ENCODE measurements at places on chromosomes 1 and 21.

GRCh38 chr1:170711682-170712081 is 47.8 kb downstream of the PRRX1 start:
- no peak for DNase-seq

GRCh38 chr1:224387943-224388342 is 31.3 kb downstream of the CNIH4 start:
- DNase-seq = no peak

DNA sequence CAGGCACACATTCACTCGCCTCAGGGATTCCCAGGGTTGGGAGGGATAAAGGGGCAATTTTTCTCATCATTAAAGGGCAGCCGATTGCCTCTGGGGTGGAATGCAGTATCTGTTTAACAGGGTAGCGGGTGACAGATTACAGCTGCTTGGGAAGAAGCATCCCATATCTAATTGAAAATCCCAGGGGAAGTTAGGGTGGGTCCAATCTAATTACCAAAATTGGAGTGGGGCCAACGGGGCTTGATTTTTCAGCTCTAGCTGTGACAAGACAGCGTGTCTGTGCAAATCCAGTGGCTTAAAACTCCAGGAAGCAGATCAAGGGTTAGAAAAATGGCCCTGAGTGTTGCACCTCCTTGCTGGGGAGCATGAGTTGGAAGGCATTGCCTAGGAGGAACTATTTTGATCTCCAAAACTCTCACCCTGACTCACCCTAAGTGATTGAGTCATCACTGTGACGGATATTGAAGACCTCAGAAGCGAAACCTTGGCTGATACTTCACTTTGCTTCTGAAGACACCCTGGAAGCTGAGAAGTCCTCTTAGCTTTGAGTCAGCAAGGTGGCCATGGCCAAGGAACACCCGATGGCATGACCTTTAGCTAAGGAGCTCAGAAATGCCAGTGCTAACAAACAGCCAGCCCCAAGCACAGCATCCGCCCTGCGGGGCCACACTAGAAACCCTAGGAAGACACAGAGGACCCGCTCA is 46.0 kb downstream of the GRHL3 start:
- no peak for DNase-seq

DNA sequence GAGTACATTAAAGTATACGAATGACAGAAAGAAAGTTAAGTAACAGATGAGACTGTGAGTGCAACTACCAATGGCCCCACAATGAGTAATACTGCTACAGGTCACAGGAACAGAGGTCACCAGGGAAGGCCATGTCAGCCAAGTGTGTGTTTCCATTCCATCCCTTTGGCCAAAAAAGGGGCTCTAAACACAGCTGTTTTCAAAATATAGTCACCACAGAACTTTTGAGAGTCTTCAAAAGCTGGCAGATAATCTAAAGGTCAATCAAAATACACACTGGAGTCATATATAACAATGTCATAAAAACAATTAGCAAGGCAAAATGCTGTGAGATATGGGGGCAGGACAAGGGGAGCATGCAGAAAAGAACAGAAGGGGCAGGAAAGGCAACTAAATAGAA is 10.2 kb downstream of the USP24 start:
- DNase-seq = no peak

- no peak for DNase-seq
Observed at GRCh38 chr1:99943223-99943794, 26.5 kb upstream of the SLC35A3 start.

DNA sequence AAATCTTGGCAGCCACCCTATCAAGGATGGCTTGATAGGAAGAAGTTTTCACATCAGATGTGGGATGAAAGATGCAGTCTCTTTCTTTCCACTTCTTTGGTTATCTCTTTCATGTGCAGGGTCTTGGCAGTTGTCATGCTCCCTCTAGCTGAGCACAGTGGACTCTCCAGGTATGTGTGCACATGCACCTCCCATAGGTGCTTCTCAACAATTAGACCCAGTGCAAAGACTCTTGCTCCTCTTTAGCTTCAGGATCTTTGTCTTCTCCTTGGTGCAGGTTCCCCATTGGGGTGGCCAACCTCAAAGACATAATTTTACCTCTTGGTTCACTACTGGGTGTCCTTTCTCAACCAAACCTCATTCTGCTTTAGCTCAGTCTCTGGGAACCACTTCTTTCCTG is 80.7 kb downstream of the TBX15 start:
- DNase-seq = no peak

- no peak for DNase-seq
Observed at GRCh38 chr1:12029720-12030339, 10.5 kb downstream of the MIIP start.

DNA sequence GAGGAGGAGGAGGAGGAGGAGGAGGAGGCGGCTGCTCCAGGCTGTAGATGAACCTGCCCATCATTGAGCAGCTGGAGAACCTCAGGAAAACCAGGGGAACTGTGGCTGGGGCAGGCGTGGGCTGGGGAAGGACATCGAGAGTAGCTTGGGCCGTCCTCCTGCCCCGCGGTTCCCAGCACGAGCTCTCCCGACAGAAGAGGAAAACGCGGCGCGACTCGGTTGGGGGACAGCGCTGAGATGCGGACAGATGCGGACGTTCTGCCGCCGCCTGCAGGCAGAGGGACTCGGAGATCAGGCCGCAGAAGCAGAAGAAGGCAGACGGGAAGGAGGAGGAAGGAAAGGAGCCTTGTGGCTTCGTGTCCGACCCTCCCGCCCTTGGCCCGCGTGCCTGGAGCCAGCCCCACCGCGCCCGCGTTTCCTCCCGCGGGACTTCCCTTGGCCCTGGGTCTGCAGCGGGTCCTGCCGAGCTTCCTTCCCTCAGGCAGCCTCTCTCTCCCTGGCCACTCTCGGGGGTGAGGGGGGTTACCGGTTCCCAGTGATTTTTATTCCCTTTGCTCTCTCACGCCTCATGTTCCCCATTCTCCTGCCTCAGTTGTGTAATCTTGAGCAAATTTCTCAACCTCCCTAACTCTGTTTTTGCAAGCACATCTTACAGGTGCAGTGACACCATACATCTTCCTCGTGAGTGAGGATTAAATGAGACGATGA is 1.7 kb upstream of the TNFRSF9 start:
- DNase-seq = no peak

DNA sequence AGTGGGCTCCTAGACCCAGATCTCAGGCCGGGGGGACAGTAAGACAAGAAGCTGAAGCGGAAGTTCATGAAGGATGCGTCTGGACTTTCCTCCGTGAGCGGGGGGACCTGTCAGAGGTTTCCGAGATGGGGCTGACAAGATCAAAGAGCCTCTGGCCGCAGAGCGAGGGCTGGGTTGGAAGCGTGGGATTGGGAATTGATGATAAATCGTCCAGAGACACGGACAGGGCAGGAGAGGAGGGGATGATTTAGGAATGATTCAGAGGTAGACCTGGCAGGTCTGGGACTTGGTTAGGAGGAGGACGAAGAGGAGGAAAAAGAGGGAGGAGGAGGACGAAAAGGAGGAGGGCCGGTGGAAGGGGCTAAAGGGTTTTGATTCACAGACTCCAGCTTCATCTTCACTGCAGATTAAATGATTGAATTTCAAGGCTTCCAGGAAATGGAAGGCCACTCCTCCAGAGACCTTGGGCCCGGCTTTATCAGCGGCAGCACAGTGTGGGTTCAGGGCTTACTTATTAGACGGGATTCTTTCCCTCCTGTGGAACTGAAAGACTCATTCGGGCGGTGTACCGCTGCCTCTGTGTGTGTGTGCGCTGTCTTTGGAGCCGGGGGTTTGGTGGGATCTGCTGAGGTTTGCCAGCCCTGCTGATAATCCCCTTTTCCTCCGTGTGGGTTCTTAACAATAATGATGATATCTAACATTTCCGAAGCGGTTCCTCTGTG is 85.7 kb upstream of the SLC45A1 start:
- DNase-seq = no peak

DNA sequence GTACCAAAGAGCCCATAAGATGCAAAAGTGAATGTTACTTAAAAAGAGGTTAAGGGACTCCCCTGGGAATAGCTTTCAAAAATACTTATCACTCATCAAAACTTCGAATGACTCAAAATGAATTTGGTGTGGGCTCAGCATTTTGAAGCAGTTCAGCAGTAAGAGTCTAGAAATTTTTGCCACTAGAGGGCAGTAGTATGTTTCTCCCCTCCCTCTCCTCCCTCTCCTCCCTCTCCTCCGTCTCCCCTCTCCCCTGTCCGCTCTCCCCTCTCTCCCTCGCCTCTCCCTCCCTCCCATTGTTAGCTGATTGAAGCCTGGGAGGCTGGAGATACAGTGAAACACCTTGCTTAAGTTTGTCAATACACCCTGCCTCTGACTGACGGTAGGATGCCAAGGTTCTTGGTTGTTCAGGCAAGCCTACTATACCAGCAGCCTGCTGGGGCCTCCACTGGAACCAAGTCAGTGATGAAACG is 70.8 kb upstream of the TENT5C start:
- peak; percentile 72 for DNase-seq

DNA sequence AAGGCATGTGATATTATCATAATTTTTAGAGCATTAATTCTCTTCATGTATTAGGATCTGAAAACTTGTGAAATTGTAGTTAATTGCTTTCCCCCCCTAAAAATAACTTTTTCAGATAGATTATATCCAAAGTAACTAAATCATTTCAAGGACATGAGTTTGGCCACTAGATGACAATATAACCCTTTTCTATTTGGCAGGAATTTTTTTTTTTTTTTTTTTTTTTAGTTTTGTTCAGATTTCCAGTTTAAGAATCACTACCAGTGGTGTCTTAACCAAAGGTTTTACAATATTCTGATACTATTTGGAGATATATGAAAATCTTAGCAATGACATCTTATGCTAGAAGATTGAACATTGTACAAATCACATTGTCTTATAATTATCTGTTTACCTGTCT is 370.8 kb downstream of the AMY1C start:
- DNase-seq = no peak

DNA sequence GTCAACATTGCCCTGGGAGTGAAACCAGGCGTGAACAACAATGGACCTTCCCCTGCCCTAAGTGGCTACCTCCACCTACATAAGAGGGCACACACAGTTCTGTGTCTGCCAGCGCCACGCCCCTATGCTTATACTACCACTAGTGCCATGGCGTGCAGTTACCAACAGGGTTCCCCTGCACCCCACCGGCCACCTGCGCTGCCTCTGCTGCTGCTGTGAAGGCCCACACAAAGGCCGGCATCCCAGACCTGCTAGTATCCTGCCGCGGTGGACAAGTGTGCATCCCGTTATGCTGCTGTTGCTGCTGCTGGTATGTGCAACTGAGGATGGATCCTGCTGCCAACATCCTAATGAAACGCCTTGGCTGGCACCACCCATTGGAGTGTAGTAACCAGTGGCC is 75.7 kb downstream of the INTS7 start:
- DNase-seq = no peak

GRCh38 chr1:51328279-51328678 is 2.1 kb downstream of the TTC39A start:
- no peak for DNase-seq

DNA sequence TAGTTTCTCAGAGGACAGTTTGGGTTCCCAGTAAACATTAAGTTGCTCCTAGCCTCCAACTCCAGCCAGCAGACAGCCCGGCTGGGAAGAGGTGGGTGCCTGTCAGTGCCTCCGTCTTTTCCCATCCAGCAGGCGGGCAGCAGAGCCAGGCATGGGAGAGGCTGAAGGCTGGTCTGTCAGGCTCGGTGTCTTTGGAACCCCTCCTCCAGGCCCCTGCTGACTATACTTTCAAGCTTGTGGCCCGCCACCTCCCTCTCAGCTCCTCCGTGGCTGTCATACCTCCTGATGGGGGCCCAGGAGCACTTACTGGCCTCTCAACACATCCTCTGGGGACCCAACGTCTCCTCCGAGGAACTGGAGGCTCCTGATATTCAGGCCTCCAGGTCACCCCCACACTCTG is 140.9 kb downstream of the ACTL8 start:
- no peak for DNase-seq

DNA sequence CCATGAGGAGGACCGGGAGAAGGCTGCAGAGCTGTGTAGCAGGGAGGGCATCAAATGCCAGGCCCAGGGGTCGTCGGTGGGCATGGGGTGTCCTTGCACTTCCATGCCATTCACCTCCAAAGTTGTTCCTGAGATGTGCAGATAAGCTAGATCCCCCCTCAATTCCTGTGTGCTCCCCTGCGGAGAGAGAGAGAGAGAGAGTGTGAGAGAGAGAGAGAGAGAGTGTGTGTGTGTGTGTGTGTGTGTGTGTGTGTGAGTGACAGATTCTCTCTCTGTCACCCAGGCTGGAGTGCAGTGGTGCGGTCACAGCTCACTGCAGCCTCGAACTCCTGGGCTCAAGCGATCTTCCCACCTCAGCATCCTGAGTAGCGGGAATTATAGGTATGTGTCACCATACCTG is 16.4 kb downstream of the SPSB1 start:
- no peak for DNase-seq

- no peak for DNase-seq
Observed at GRCh38 chr1:199720496-199720895, 307.0 kb upstream of the NR5A2 start.

- no peak for DNase-seq
Observed at GRCh38 chr1:201329286-201329685, 46.0 kb downstream of the PKP1 start.

GRCh38 chr1:11520531-11521233 is 41.7 kb downstream of the DISP3 start:
- no peak for DNase-seq

DNA sequence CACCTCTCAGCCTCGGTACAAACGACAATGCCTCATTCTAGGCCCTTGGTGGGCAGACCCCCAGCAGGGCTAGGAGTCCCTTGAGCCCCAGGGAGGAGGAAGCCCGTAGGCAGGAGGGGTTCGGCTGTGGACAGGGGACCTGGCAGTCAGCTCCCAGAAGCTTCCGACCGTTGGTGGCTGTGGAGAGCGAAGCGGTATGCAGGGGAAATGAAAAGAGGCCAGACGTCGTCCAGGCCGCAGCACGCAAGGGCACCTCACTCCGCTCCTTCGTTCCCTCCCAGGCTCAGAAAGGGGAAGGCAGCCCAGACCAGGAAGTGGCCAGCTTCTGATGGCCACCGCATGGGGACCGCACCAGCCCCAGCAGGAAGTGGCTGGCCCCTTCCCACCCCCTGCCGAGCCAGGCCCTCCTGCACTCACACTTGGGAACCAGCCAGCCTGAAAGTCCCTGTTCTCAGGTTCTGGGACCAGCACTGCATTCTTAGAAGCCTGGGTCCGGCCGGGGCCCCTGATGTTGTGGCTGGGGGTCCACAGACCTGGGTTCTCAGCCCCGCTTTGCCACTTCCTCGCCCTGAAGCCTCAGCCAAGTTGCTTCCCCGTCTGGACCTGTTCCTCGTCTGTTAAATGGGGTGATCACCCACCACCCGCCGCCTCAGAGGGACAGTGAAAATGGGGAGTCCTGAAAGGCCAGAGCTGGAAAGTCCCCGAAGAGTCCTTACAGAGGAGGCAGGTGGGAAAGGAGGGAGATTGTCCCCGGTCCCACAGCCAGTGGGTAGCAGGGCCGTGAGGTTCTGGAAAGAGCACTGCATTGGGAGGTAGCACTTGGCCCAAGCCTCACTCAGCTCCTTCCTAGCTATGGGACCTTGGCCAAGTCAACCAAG is 104.0 kb upstream of the RUNX3 start:
- no peak for DNase-seq

DNA sequence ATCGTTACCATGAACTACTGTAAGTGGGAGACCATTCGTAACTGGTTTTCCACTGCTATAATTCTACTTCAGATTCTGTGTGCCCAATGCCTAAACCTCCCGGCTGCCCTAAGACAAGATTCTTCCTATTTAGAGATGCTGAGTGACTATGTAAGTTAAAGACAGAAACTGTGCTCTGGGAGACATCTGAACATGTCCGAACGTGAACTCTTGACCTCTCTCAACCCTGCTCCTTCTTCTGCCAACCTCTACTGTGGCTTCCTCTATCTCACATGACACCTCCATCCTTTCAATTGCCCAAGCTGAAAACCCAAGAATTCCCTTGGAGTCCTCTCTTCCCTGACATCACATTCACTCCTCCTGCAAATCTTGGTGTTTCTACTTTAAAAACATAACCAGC is 182.9 kb downstream of the AKT3 start:
- DNase-seq = no peak
